ENCODE measurements at places on chromosomes 3 and 15.

DNA sequence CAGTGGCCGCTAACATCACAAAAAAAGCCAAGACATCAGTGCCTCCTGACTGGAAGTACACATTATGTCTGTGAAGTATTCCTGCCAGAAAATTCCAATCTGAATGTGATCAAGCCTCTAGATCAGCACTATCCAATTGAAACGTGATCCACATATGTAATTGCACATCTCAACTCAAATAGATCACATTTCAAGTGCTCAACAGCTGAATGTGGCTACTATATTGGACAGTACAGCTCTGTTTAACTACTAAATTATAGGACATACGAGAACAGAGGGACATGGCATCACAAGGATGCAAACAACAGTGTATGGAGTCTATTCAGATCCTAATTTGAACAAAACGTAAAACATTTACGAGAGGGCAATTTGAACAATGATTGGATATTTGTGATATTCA lies 542 bp upstream of the UBAP1L start:
- peak; percentile 52 for DNase-seq

DNA sequence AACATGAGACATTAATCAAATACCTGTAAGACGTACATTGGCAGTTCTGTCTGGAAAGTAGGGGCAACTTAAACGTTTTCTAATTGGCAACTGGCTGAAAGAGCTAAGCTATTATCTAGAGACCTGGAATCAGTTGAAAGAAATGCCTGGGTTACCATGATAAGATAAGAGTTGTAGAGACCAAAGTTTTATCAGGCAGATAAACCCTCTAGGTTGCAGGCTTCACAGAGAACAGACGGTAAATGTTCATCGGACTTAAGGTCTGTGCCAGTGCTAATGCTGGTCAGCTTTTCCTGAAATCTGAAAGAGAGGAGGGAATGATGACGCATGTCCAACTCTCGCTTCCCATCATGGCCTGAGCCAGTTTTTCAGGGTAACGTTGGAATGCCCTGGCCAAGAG lies 196.2 kb downstream of the ROBO2 start:
- no peak for DNase-seq

GRCh38 chr3:128585189-128585588 lies 65.4 kb downstream of the RPN1 start:
- no peak for DNase-seq

DNA sequence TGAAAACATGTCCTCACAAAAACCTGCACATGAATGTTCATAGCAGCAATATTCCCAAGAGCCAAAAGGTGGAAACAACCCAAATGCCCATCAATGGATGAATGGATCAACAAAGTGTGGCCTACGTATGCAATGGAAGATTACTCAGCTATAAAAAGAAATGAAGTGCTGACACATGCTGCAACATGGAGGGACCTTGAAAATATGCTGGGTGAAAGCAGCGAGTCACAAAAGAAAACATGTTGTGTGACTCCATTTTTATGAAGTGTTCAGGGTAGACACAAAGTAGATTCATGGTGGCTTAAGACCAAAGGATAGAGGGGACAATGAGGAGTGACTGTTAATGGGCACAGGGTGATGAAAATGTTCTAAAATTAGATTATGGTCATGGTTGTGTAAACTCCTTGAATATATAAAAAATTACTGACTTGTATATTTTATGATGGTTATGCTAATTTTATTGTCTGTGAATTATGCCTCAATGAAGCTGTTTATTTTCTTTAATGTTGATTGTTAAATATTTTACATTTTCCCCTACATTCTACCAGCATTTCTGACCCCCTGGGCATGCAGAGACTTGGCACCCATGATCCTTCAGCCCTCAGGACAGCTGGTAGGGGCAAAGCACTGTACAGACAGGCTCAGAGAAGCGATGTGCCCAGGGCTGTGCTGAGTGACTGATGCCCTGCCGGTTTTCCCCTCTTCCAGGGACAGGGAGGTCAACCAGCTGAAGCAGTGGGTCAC lies 37.8 kb downstream of the CFAP100 start:
- no peak for DNase-seq

- DNase-seq: no peak
Observed at GRCh38 chr3:159026510-159026909, 224.7 kb downstream of the MFSD1 start.
